ENCODE measurements at places on chromosomes 7 and 10.

DNA sequence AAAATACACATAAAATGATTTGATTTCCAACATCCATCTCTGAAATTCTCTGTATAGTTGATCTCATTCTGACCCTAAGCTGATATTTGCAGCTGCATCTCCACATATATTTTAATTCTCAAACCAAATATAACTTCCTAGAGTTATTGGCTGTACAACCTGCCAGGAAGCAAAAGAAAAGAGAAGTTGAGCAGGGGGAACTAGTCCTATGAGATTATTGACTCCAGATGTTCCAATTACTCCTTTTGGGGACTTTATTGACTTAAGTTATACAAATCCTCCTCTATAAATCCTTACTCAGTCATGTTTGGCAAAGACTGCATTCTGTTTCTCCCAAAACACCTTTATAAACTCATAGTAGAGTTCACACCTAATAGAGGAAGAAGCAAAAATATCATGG is 599.4 kb upstream of the ANKRD30A start:
- DNase-seq: no peak

DNA sequence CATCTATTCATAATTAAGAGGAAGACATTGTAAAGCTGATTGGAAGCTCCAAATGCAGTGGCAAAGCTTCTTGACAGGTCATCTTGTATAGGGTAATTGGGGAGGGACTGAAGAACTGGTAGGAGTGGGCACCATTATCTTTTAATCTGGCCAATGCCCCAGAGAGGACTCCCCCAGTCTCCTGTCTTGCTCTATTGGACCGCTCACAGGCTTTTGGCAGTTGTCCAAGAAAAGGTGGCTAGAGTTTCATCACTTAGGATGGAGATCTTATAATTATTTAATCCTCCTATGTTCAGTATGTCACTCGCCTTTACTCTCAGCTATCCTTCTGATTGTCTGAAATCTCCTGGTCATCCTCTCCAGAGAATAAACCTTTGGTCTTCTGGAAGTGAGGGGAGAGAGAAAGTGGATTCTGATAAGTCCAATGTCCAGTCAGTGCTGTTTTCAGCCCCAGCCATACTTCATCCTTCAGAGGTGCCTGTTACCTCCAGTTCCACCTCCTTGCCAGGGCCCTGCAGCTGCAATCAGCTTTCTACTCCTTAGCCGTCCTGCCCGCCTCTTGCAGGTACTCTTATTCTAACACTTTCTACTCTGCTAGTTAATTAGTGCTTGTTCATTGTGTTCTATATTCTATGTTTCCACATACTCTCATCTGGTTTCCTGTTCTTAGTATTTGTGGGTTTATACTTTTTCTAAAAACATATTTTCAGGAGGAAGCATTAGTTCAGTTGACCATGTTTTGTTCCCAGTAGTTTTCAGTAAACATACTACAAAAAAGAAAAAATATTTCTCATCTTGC is 241.6 kb downstream of the NSUN6 start:
- DNase-seq: no peak

DNA sequence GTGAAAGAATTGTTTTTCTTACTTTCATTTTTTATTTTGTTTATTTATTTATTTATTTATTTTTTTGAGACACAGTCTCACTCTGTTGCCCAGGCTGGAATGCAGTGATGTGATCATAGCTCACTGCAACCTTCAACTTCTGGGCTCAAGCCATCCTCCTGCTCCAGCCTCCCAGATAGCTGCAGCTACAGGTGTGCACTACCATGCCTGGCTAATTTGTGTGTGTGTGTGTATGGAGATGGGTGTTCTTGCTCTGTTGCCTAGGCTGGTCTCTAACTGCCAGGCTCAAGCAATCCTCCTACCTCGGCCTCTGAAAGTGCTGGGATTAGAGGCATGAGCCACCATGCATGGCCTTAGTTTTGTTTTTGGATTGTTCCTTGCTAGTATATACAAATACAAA is 55.4 kb upstream of the TRIM8 start:
- DNase-seq: no peak

- DNase-seq: no peak
These were observed 21.9 kb upstream of the ADAM22 start for GRCh38 chr7:87912121-87912520.

GRCh38 chr10:89167915-89168314 is 39.2 kb downstream of the CH25H start:
- DNase-seq: no peak

DNA sequence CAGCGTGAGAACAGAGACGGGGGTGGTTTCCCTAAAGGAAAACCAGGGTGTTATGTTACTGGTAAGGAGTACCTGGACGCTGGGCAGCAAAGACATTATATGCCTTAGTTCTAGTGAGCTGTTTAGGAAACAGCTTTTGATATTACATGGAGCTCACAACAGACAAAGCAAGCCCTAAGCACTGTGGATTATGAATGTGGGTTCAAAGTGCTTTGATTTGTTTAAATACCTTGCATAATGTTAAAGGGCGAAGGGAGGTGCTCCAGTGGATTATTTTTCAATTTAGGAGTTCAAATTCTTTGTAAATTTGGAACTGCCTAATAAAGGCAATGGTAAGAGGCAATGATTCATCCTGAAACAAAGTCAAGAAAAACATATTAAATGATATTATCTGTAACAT is 13.8 kb downstream of the WNT16 start:
- no peak for DNase-seq

DNA sequence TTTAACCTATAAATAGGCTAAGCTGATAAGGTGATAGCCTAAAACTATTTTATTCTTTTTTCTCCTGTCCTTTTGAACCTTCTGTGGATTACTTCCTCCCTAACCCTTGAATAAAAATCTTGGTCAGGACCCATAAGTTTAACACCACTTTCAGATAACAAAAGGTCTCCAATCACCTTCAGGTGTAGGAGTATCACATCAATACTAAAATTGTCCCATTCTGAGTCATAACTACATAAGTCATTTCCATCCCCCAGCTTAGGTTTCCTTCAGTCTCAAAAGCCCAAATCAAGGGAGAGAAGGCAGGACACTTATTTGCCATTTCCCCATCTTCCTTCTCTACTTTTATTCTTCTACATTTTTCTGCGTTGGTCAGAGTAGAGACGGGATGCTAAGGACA is 56.9 kb upstream of the WNT16 start:
- DNase-seq: no peak

DNA sequence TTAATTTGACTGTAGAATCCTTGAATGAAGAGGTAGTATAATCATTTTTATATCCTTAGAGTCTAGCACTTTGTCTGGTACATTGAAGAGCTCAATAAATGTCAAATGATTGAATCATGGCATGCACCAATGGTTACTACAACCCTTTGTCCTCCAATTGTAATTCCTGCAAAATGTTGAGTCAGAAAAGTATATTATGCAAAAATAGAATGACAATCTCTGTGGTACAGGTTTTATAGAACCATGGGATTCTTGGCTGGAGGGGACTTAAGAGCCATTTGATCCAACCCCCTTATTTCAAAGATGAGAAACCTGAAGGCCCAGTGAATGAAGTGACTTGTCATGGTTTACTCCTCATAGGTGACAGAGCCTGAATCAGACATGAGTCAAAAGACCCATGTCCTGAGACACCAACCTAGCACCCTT is 30.9 kb upstream of the SMKR1 start:
- DNase-seq: no peak

- DNase-seq: no peak
These were observed 14.0 kb upstream of the ATXN7L1 start for GRCh38 chr7:105890290-105890997.

DNA sequence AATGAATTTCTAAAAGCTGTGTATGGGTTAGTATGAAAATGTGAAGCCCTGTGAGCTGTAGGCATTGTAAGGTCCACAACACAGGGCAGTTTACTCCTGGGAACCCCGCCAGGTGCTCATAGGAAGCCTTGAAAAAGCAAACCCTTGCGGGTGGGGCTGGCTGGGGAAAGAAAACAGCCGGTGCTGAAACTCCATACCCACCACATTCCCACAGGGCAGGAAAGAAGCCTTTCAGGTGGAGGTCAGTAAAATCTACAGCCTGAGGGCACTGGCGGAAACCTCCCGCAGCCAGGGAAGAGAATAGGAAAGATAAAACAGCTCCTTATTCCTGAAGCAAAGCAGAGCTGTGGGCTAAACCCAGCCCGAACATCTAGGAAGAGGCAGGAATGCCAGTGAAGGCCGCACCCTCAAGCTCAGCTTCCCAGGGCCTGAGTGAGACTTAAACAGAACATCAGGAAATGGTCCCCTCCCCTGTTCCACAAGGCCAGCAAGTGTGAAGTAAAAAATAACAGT is 34.7 kb downstream of the PODXL start:
- no peak for DNase-seq

DNA sequence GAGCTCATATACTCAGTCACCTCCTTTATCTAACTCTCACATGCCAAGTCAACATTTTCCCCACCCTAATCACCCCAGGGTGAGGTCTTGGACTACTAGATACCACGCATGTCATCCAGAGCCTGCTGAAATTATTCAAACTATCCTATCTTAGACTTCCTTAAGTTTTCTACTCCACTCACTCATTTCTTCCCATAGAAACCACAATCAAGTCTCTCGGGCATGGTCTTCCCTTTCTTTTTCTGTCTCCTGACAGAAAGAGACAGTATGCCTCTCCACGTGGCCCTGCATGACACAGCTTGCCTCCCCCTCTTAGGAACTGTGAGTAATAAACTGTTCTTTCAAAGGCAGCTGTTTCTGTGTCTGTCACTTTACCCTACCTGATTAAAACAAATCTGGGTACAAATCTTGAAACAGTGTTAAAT is 29.4 kb downstream of the TAS2R41 start:
- DNase-seq: no peak

DNA sequence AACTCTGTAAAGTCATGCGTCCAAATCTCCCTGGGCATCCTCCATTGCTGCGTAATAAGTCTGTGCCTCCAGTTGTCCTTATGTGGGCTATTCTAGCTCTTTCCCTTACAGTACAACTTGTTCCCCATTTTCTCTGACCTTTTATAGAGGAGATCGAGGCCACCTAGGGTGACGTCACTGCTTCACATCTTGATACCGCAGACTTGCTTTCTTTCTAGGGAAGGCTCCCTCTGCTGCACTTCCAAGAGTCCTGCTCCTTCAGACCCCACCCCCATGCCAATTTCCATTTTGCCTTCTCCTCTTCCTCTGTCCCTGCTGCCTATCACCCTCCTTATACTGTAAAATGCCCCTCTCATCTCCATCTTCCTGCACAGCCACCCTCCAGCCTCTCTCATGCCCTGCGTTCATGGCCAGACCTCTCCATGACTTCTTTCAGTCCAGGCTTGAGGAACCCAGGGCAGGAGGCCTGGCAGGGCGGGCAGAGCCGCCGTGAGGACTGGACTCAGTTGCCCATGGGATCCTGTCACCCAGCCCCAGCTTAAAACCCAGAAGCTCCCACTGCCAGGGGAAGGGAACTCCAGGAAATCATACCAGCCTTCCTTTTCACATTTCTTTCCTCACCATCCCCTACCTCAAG is 57.5 kb downstream of the CAMK1D start:
- DNase-seq: no peak

- DNase-seq: no peak
These were observed 2.6 kb upstream of the NEURL1 start for GRCh38 chr10:103490986-103491314.

GRCh38 chr7:21702303-21702702 is 159.5 kb downstream of the DNAH11 start:
- no peak for DNase-seq

GRCh38 chr7:131859147-131859821 is 302.9 kb upstream of the PODXL start:
- DNase-seq: peak; percentile 78

DNA sequence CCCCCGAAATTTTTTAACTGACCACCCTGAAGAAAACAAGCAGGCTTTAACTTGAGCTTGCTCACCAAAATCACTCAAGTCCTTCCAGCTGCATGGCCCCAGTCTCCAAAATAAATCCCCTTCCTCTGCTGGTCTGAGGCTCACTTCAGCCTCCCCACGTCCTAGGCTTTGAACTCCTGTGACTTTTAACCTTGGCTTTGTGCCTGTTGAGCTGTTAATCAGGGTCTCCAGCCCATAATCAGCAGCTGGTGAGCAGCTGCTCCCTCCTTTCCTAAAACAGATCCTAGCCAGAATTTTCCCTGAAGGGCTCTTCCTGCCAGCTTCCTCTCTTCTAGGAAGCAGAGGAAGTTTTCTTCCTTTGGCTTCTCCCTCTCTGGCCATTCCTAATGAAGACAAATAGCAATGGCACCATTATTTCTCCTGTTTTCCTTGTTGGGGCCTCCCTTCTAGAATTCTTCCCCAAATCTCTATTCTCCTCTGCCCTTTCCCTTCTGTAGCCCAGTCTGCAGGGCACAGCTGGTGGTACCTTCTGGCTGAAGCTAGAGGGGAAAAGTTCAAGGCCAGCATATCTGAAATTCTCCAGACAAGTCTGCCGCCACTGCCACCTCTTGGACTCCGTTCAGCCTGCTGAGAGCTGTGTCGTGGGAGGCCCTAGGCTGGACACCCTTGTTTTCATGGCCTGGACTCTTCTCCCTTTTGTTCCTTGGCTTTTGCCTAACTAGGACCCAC is 152.1 kb downstream of the NOC3L start:
- no peak for DNase-seq

- DNase-seq: peak; percentile 91
These were observed 22.5 kb upstream of the MYL7 start for GRCh38 chr7:44163591-44163990.

DNA sequence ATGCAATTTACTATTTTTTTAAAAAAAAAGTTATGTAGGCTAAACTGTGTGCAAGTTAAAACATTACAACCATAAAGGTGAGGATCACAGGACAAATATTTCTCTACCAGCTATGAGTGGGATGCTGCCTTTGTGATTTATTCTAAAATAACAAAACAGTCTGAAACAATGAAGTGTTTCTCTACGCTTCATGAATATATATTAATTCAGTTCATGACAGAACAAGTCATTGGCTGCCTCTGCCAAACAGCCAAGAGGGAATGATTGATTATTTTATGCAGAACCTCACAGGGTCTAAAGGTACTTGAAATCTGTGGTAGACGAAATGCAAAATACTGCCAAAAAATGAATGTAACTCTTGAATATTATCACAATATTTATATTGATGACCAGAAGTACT is 29.0 kb upstream of the SOSTDC1 start:
- no peak for DNase-seq

DNA sequence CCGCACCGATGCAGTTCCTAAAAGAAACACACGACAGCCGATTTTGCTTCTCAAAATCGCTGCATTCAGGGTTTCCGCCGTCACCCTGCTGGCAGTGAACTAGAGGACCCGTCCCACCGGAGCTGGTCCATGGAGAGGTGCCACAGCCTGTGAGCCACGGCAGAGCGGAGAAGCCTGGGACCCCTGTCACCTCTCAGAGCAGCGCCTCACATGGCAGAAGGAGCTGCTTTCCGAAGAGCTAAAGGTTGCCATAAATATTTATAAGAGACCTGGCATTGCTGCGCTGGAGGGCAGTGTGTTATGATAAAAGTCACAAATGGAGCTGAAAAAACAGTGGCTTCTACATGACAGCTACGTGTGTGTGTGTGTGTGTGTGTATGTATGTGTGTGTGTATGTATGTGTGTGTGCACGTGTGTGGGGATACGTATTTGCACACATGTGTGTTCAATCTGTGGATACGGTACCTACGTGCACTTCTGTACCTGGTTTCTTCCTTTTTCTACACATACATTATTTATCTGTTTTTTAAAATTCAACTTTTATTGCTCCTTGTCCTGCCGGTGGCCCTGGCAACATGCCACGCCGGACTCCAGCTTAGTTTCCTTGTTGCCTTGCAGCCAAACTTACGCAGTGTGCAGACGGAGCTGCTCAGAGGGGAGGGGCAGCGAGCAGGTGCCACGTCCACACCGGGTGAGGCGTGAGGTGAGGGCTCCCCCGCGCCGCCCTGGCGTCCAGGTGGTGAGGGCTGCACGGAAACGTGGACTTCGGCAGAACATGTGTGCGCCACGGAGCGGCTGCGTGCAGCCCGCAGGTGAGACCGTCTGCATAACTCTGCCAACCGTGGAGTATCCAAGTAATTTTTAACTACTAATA is 115.2 kb upstream of the PITRM1 start:
- no peak for DNase-seq

Measured in H54 (cell line).